Nephron progenitor cell (in vitro differentiated cells): ENCODE measurements at places on chromosomes 13 and 19.

- DNase-seq: peak; percentile 34
Observed at GRCh38 chr13:30679483-30680330, 55.6 kb upstream of the ALOX5AP start.

- DNase-seq: no peak
Observed at GRCh38 chr13:79986890-79987289, 354.0 kb downstream of the SPRY2 start.

GRCh38 chr13:79393564-79394249, 12.3 kb downstream of the RBM26 start:
- peak; percentile 12 for DNase-seq

DNA sequence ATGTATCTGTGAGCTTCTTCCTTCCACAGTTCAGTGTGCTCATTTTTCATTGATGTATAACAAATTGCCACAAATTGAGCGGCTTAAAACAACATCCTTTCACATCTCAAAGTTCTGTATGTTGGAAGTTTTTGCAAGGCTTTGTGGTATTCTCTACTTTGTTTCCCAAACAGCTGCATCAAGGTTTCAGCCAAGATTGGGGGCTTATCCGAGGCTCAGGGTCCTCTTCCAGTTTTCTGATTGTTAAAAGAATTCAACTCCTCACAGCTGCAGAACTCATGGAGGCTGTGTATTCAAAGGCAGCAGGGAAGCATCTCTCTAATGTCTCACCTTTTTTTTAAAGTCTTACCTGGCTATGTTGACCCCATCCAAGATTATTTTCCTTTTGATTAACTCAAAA, 1369.8 kb downstream of the PCDH9 start:
- no peak for DNase-seq

- no peak for DNase-seq
Observed at GRCh38 chr13:113769106-113769505, 10.1 kb downstream of the TMEM255B start.

- no peak for DNase-seq
Observed at GRCh38 chr13:37886879-37887278, 17.3 kb upstream of the TRPC4 start.

GRCh38 chr13:114005206-114005724, 31.4 kb upstream of the C13orf46 start:
- DNase-seq: no peak

- no peak for DNase-seq
Observed at GRCh38 chr19:45136507-45137178, 24.1 kb downstream of the NKPD1 start.

DNA sequence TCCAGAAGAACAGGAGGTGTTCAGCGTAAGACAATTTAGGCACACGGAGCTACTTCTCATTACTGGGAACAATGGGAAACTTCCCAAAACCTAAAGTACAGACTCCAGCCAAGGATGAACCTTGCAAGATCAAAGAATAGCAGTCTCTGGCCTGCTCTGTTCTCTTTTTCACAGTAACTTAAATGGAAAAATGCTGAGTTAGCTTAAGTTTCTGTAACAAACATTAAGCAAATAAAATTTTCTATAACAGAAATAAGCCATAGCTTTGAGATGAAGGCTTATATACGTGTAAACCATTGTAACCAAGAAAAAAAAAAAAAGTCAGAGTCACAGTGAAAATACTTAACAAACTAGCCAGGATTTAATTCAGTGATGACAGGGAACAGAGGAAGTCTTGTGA, 18.2 kb upstream of the ZNF460 start:
- DNase-seq: no peak

- no peak for DNase-seq
Observed at GRCh38 chr13:101799196-101799595, 346.7 kb downstream of the ITGBL1 start.

DNA sequence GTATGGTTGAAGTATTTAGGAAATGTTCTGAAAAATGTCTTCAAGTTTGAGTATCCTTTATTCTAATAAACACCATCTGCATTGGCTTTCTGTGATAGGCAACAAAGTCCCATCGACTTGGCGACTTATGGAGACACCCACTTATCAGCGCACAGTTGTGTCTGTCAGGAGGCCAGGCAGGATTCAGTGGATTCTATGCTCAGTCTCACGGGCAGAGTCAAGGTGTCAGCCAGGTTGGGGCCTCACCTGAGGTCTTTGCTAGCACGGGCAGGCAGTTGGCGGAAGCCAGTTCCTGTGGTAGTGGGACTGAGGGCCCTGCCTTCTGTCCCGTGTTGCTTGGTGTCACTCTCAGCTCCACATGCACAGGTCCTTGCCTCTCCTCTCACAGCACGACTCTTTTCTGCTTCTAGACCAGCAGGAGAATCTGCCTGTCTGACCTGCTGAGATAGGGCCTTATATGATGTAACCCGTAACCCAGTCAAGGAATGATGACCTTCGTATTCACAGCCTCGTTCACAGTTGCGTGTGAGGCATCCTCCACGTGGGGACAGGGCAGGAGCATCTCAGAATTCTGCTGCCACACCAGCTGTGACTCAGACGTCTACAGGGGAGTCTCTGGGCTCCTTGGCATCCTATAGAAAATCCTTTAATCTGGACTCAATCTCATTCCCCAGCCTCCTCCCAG, 10.0 kb downstream of the CUL4A start:
- DNase-seq: no peak
